ENCODE measurements at places on chromosomes 7 and 10. TPM values are rescaled to one million over a fixed set of nuclear protein-coding genes. Genes with fewer than 3 reads are reported as not detected.

The TET1 gene
- 4.5 TPM for total RNA-seq

DNA sequence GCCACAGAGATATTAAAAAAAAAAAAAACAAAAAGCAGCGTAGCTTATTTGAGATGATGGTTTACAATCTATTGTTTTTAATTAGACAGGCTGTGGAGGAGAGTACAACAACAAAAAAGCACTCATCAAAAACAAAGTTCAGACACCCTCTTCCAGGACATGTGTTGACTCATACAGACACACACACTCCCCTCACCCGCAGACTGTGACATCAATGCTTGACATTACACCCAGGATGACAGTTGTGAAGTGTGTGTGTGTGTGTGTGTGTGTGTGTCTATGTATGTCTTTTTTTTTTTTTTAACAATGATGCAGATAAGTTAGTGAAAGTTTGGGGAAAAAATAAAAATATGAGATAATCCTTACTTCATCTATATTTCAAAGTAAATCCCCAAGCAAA lies 303.6 kb downstream of the GPAM start:
- no peak for DNase-seq

GRCh38 chr10:63977329-63977923 lies 456.2 kb downstream of the REEP3 start:
- no peak for DNase-seq

DNA sequence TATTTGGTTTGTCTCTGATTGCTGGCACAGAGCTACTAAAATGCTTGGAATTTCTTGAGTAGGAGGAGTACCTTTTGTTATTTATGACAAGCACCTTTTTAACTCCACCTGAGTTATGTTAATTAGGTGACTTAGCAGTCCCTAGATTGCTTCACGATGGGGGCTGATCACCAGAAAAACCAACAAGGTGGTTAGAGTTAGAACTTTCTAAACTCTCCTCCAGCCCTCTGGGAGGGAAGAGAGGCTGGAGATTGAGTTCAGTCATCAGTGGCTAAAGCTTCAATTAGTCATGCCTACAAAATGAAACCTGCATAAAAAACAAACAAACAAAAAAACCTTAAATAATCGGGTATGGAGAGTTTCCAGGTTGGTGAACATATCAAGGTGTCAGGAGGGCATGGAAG lies 23.6 kb upstream of the ING3 start:
- no peak for DNase-seq

The ZNF438 gene
- total RNA-seq: 16.2 TPM

The GDF10 gene
- 1.8 TPM for total RNA-seq

DNA sequence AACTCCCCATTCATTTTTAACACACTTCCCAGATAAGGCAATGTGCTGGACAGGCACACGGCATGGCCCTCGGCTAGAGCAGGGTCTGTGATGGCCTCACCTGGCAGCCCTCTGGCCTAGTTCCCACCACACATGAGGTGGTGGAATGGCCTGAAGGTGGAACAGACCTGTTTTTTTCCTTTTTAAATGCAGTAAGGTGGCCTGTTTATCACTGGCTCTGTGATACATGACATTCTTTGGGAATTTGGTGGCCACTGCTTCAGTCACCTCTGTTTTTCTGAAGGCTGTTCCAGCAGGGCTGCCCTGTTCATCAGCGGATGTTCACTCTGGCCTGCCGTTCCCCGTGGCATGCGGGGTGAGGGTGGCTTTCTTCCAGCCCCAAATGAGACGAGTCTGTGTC lies 36.6 kb downstream of the SHH start:
- no peak for DNase-seq

DNA sequence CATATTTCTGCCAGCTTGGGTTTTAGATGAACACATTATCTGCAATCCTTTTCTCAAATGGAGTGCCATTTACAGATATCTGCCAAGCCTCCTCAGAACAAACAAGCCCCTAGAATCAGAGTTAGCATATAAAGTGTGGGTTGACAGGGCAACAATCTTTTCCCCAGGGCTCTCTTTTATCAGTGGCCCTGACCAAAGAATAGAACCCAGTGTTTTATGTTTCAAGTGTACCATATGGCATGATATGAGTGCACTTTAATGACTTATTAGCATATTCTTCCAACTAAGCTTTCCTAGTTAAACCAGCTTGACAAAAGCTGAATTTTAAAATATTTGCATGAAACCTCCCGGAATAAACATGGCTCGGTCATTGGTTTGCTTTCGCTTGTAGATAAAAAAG lies 57.3 kb downstream of the EVX1 start:
- no peak for DNase-seq

The MMD2 gene
- not detected for total RNA-seq

- DNase-seq: no peak
These were observed 300.6 kb downstream of the GFRA1 start for GRCh38 chr10:115972426-115972825.

The CYP3A4 gene
- total RNA-seq: not detected

- DNase-seq: no peak
These were observed 25.3 kb downstream of the DENND11 start for GRCh38 chr7:141676618-141677017.

- no peak for DNase-seq
These were observed 4.6 kb upstream of the TMEM184A start for GRCh38 chr7:1560620-1561031.

The ZCWPW1 gene
- 5.3 TPM for total RNA-seq

- no peak for DNase-seq
These were observed 313.3 kb downstream of the AGMO start for GRCh38 chr7:15248514-15248913.

DNA sequence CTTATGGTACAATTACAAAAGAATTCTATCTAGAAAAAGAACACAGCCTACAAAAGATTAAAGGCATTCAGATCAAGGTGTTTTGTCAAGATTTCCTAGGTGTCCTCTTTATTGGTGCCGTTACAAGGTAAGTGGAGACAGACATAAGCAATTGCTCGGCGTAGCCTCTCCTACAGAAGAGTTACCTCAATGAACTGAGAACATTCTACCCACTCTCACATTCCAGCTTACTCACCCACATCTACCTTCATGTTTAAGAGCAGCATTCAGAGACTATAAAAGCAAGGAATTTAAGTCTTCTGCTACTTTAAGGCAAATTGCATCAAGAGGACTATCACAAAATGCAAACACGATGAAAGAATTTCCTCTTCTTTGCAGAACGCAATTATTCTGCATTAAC lies 29.5 kb downstream of the MPP7 start:
- no peak for DNase-seq

GRCh38 chr10:69102440-69102839 lies 14.5 kb downstream of the SRGN start:
- DNase-seq: no peak

The FAM180A gene
- total RNA-seq: 6.4 TPM

The FAM241B gene
- total RNA-seq: 8.7 TPM

The CNOT4 gene
- 30.3 TPM for total RNA-seq

DNA sequence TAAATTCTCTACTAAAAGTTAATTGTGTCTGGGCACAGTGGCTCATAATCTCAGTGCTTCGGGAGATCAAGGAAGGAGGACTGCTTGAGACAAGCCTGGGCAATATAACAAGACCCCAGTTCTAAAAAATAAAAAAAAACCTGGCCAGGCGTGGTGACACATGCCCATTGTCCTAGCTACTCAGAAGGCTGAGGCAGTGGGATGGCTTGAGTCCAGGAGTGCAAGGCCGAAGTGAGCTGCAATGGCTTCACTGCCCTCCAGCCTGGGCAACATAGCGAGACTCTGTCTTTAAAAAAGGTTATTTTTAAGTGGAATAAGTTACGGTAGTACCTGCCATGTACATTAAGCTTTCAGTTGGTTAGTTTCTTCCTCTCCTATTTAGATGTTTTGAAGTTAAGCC lies 28.9 kb downstream of the CDK14 start:
- DNase-seq: peak; percentile 51

DNA sequence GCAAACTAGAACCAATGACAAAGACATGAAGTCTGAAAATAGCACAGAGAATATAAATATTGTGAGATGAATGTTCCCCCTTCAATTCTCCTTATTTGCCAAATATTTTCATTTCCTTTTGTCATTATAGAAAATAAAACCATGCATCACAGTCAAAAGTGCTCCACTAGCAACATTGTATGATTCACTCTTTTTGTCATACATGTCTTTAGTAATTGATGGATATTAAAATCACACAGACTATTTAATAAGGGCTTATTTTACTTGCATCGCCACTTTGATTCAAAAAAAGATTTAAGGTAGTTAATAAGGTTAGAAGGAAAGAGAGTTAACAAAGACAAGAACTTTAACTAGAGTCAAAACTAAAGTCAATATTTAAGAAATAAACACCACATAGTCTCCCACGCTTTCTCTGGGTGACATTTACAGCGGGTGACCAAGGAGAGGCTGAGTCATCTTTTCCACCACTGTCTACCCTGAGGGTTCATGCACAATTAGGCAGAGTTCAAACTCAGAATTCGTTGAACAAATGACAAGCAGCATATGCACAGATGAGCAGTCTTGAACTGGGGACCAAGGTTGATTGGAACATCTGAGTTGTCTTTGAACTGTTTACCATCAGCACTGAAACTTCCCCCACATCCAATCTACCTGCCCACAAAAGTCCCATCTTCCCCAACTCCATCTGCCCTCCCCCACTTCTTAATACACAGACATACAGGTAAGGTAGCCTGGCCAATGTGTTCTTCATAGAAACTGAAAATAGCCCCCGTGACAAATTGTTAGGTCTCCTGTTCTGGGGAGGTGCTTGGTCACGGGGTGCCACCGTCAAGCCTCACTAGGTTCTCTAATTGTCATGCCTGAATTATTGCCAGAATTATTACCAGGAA lies 42.5 kb downstream of the C7orf25 start:
- no peak for DNase-seq

DNA sequence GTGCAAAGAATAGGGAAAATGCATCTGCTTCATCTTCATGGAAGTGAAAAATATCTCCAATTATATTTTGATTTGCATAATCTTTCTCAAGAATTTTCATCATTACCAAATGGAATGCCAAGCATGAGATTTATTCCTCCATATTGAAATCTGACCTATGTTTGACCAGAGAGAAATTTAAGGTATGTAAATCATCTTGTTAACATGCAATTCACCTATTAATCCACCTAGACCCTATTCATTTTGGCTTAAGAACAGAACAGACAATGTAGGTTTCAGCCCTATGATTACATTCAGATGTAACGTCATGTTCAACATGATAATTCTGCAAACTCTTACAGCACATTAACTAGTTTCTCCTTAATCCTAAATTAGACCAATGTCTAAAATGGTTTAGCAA lies 30.8 kb upstream of the TMEM140 start:
- no peak for DNase-seq

The NKX1-2 gene
- not detected for total RNA-seq

The PPIF gene
- total RNA-seq: 91.8 TPM

GRCh38 chr10:84194424-84195043 lies at the start of gene CDHR1:
CDHR1 (plus strand) TSS chr10:84194537; CDS start chr10:84194761, 224 bp downstream.
- peak; percentile 44 for DNase-seq
